ENCODE measurements at places on chromosomes 12 and 14.

- DNase-seq: peak; percentile 66
Observed at GRCh38 chr14:50452979-50453705, 56.5 kb upstream of the CDKL1 start.

- DNase-seq: no peak
Observed at GRCh38 chr14:65231286-65231980, 129.1 kb upstream of the MAX start.

DNA sequence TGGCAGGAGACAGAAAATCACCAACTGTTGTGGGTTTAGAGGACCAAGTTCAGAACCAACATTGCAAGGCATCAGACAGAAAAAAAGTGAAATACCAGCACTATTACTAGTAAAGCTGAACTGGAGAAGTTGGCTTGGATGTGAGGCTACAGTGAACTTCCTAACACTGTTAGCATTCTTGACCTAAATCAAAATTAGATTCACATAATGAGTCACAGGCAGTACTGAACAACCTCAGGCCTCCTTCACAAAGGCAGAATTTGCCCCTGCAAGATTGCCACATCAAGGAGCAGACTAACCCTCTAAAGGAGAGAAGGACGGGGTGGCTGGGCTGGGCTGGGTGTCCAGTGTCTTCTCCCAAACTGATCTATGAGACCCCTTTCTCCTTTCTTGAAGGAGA, 539.7 kb downstream of the SNAPC1 start:
- DNase-seq: peak; percentile 10

DNA sequence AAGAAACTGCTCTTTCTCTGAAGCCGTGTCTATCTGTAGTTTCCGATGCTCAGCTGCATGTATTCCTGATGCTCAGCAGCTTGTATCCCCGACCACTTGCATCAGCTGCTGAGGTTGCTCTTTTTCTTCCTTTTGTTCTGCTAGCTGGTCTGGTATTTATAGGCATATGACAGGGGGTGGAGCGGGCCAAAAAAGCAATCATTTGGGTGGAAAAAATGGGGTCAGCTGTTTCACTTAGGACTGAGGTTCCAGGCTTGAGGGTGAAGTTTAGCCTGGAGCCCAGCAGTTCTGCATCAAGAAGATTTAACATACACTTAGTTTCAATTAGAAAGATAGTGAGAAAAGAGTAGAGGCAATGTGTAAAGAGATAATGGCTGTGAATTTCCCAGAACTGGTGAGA, 23.6 kb upstream of the AMN1 start:
- no peak for DNase-seq

DNA sequence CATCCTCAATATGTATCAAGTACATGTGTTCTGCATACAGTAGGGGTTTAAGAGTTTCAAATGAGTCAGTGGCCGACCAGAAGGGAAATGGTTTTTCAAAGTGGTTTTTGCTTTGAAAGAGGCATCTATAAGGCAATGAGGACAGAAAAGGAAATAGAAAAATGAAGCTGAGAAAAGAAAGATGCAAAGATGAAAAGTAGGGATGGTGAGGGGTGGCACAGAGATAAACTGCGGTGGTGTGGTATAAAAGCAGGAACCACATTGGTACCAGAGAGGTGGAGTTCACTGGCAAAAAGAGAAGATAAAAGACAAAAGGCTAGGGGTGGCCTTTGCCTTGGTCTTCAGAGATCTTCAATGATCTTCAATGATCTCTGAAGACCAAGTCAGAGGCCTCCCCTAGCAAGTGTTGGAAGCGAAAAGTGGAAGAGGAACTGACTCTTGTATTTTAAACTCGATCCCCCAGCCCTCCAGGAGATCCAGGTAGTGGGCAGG, 144.0 kb upstream of the KRR1 start:
- no peak for DNase-seq

GRCh38 chr12:11741434-11742092, 92.1 kb downstream of the ETV6 start:
- no peak for DNase-seq

GRCh38 chr12:129903092-129903945, 506 bp downstream of the TMEM132D start:
- DNase-seq: no peak

DNA sequence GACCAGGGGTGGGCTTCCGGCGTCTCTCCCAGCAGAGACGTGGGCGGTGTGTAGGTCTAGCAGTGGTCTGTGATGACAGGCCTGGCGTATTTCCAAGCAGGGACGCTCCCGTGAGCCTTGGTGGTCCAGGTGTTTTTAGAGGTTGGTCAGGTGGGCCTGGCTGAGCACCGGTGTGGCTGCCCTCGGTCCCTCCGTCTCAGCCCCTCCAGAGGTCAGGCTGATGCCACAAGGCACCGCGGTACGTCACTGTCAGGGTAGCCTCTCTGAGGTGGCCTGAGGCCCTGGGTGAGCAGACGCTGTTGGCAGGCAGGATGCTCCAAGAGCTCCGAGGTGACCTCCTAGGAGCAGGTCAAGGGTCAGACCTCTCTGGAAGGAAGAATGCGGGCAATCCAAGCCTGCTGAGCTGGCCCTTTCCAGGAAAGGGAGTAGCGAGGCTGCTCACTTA, 13.6 kb downstream of the MTA1 start:
- DNase-seq: no peak

DNA sequence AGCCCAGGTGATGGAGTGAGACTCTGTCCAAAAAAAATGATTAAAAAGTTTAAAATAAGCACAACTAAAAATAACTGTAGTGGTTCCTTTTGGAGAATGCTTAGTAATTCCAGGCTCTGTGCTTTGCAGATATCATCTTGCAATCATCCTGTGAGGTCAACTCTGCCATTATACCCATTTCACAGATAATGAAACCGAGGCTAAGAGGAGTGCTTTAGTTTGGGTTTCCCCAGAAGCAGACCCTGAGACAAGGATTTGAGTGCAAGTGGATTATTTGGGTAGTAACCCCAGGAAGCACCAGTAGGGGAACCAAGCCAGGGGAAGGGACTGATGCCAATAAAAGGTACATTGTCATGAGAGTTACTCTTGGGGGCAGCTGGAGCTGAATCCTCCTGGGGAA, 44.7 kb downstream of the RIN3 start:
- no peak for DNase-seq

DNA sequence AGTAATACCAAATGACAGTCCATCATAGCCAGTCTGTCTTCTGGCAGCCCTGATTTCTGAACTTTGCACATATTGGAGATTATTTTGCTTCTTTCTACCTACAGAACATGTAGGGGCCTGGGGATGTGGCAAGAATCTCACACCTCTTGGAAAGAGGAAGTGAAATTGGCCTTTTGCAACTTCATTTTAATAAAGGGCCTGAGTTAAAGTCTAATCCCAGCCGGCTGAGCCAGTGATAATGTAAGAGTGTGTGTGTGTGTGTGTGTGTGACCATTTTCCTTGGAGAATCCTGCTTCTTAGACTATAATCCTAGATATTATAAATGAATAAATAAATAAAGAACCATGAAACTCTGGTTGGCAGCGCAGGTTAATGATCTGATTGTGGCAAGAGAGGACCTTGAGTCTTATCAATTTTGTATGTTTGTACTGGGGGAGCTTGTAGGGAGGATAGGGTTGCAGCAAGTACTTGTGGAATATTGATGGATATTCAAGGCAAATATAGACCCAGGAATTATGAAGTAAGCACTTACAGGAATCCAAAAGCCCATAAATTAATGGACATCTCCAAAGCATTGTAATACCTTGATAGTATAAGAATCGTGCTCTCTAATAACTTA, 233.2 kb upstream of the AMIGO2 start:
- no peak for DNase-seq

DNA sequence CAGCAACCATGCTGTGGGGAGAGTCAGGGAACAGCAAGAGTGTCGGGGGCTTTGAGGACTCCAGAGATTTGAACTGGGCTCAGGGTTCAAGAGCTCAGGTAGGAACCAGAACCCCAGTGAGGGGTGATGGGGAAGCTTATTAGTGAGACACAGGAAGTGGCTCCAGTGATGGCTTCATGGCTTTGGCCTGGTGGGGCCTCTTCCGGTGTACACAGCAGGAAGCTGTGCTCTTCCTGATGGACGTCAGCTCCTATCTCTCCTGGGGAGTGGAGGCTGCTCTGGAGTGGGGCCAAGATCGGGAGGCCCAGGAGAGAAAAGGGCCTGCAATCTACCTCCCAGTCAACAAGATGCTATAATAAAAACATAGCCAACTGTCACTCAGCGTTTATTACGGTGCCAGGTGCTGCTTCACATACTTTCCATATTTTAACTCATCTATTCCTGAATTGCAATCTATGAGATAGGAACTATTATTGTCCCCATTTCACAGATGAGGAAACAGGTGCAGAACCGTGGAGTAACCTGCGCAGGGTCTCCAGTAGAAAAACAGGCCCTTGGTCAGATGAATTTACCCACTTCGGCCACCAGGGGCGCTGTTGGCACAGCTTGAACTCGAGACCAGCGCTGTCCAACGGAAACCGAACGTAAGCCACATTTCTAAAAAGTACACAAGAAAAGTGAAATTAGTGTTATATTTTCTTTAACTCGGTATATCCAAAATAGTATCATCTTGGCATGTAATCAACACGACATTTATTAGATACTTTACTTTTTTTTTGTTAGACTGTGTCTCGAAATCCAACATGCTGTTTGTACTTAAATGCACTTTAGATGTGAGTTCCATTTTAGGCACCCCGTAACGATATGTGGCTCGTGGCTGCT, 63.6 kb upstream of the DLK1 start:
- no peak for DNase-seq

DNA sequence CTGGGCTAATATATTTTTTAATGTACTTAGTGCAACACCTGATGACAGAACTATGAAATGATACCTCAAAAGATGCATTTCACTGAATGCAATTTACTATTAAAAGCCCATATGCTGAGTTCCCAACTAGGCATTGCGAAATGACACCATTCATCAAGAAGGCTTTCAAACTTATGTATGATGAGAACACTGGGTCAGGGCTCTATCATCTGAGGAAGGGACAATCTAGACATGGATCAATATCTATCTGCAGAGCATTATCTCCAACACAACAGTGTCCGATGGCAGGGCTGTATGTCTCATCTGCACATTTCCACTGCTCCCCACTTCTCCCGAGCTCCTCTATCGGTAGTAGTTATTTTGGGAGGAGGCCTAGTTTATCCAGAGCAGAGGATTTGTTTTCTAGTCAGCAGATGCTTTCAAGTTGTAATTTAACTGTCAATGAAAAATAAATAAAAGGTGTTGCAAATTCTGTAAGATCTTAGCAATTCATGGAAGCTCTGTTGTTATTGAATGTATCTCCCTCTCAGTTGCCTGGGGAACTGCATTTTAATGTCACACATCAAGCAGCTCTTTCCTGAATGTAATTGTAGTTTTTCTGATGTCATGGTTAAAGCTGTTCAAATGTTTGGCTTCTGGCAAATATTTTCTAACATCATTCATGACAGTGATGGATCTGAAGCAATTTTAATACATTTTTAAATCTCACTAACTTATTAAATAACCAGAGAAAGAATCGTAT, 7.4 kb upstream of the GCH1 start:
- DNase-seq: no peak

DNA sequence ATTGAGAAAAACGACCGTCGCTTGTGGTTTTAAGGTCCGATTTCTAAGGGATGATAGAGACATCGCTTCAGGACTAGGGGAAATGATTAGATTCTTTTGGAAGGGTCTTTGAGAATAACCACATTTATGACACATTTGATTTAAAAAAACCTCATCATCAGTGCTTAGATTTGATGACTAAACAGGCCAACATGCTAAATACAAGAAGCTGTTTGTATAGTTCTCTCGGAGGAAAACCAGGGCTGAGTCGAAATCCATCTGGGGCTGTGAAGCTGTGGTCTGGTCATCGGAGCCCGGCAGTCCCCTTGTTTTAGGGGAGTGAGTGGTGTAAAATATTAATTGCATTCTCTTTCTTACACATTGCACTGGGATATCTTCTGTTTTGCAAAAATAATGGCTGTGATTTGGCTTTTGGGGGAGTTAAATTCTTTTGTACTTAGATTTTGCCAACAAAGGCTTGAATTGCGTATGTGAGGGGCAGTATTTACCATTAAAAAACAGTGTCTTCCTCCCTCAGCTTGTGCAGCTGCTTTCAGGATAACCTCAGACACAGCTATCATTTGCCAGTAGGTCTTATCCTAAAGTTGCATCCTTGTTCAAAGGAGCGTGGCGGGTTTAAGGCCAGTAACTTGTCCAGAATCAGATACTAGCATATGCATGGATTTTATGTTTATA, 550 bp downstream of the GNG2 start:
- DNase-seq: no peak

- DNase-seq: peak; percentile 4
Observed at GRCh38 chr12:76764856-76765255, 941 bp downstream of the ZDHHC17 start.

GRCh38 chr14:89351221-89351515, 65.9 kb downstream of the FOXN3 start:
- no peak for DNase-seq

DNA sequence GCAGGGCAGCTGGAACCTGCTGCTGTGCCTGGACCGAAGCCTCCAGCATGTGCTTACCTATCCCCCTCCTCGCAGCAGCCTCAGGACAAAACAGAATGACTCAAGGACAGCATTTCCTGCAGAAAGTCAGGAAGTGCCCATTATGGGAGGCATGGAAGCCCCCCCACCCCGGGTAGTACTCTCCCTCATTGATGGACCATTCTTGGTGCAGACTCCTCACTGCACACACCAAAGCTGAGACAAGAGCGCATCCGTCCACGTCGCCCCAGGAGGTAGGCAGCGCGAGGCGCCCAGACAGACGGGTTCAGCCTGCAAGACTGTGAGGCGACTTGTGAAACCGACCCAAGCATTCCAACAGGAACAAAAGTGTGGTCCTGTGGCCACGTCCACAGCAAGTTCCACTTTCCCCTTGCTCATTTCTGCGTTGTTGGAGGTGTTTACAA, 243.9 kb upstream of the ATXN7L3B start:
- DNase-seq: no peak

- no peak for DNase-seq
Observed at GRCh38 chr14:67883717-67884116, 64.1 kb downstream of the RAD51B start.

GRCh38 chr14:33833706-33834465, 117.0 kb downstream of the EGLN3 start:
- DNase-seq: no peak

Measured in fibroblast of the conjunctiva (primary cell).